ENCODE measurements at places on chromosomes 11 and 22.
A peak's percentile ranks its signal among the peaks of the same experiment; 100 is the strongest.

DNA sequence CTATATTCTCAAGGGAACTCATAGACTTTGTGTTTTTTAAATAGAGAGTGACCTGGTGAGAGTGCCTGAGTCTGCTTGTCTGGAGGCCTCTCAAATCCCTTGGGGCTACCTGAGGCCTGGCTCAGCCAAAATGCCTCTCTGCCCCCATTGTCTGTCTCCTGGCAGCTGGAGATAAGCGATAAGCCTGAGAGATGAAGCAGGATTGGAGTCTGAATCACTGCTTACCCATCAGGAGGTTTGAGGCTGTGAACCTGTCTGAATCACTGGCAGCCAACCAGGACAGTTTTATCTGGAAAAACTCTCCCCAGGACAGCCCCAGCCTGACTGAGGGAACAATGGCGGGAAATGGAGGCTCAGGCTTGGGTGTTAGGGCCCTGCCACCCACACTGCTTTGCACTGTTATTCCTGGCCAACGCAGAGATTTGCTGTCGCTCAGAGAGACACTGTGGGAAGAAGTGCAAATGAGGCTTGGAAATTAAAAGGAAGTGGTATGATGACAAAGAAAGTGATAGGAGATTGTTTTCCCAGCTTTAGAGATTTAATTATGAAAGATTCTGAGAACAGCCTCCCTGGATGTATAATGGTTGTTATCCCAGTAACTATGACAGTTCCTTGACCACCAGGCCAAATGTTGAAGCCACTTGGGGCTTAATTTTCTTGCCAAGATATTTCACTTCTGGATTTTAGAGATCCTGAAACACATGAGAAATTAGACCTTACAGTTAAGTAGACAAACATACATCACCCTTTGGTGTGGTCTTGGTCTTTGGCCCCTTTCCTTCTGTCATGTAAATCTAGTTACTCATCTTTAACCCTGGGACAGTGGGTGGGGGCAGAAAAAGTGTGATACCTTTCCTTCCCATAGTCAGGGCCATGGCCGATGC is 102.1 kb downstream of the RASSF10 start:
- no peak for DNase-seq

- no peak for DNase-seq
These were observed 20.4 kb downstream of the FBXO7 start for GRCh38 chr22:32494971-32495370.

- no peak for DNase-seq
These were observed 166.8 kb downstream of the NTM start for GRCh38 chr11:131537196-131537595.

DNA sequence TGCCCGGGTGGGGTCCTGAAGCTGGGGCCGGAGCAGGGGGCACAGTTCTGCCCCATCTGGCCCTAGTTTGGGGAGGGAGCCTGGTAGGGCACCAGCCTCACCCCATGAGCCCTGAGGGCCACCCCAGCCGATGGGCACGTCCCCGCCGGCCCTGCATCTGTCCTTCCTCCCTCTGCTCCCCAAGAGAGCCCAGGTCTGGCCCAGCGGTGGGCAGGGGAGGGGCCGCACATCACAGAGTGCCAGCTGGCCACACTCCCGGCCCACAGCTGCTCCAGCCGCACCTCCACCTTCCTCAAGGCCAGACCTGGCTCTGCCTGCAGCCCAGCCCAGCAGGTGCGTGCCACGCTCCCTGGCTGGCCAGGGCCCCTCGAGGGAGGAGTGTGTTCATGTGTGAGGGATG is 21.6 kb downstream of the BRSK2 start:
- no peak for DNase-seq

- DNase-seq = no peak
These were observed 1.9 kb upstream of the ROBO4 start for GRCh38 chr11:124899383-124900145.

DNA sequence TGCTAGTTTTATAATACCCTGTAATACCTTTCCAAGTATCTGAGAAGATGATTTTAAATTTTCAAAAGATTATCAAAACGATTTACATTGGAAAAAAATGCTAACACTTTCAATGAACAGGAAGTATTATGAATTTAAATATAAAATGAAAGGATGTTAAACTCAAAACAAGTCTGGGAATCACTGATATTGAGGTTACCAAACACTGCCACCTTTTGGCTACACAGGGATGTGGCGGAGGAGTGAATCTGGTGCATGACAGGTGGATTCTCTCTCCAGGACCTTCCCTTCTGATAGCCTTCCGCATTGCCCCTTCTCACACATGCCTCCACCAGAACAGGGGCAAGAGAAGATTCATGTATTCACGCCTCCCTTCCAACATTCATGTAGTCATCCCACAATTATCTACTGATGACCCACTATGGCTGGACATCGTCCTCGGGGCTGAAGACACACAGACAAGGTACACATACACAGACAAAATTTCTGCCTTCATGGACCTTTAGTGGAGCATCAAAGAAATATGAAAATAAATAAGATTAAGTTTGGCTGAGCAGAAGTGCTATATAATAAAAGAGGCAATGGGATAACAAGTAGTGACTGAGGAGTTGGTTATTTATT is 34.7 kb downstream of the ATG16L2 start:
- DNase-seq = peak; percentile 25

GRCh38 chr22:46969491-46969890 is 207.0 kb downstream of the TBC1D22A start:
- DNase-seq = no peak

DNA sequence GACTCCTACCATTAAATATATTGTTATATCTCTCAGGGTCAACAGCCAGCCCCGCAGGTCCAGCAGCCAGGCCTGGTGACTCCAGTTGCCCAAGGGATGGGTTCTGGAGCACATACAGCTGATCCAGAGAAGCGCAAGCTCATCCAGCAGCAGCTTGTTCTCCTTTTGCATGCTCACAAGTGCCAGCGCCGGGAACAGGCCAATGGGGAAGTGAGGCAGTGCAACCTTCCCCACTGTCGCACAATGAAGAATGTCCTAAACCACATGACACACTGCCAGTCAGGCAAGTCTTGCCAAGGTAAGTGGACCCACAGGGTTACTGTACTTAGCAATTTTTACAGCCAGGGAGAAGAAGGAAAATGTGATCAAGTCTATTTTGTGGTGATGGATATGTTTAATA is 35.1 kb downstream of the EP300 start:
- no peak for DNase-seq

GRCh38 chr11:24932110-24933000 is 435.5 kb downstream of the LUZP2 start:
- DNase-seq = no peak

- DNase-seq = no peak
These were observed 126.3 kb upstream of the ASPHD2 start for GRCh38 chr22:26302726-26303125.

GRCh38 chr11:134480136-134480712 is 68.2 kb upstream of the B3GAT1 start:
- DNase-seq = no peak

- DNase-seq = no peak
These were observed 58.9 kb upstream of the PAX6 start for GRCh38 chr11:31869986-31870385.

GRCh38 chr11:132605825-132606570 is 926.3 kb downstream of the OPCML start:
- DNase-seq = no peak

DNA sequence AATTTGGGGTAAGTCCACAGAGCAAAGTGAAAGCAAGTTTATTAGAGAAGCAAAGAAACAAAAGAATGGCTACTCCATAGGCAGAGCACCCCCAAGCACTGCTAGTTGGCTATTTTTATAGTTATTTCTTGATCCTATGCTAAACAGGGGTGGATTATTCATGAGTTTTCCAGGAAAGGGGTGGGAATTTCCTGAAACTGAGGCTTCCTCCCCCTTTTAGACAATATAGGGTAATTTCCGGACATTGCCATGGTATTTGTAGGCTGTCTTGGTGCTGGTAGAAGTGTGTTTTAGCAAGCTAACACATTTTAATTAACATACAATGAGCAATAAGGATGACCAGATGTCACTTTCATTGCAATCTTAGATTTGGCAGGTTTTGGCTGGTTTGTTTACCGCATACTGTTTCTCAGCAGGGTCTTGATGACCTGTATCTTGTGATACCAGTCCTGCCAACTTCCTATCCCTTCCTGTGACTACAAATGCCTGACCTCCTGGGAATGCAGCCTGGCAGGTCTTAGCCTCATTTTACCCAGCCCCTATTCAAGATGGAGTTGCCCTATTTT is 937 bp upstream of the C1QTNF6 start:
- DNase-seq = no peak

DNA sequence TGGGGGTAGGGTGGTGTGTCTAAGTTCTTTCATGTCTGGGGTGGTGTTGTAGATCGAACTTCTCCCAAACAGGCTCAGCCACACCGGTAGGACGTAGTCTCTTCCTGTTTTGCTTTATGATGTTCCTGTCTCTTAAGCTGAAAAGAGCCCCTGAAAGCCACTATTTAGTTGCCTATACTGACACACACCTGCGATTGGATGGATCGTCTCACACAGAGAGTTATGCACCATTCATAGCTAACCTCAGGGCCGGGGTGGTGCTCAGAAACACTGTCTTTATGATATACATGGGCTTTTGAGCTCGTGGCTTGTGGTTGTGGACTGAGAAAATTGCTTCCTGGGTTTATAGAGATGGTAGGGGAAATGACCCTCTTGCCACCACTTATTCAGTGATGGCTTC is 137.6 kb downstream of the TEAD1 start:
- no peak for DNase-seq

- DNase-seq = no peak
These were observed 52.2 kb downstream of the PRDM10 start for GRCh38 chr11:129950101-129951091.

DNA sequence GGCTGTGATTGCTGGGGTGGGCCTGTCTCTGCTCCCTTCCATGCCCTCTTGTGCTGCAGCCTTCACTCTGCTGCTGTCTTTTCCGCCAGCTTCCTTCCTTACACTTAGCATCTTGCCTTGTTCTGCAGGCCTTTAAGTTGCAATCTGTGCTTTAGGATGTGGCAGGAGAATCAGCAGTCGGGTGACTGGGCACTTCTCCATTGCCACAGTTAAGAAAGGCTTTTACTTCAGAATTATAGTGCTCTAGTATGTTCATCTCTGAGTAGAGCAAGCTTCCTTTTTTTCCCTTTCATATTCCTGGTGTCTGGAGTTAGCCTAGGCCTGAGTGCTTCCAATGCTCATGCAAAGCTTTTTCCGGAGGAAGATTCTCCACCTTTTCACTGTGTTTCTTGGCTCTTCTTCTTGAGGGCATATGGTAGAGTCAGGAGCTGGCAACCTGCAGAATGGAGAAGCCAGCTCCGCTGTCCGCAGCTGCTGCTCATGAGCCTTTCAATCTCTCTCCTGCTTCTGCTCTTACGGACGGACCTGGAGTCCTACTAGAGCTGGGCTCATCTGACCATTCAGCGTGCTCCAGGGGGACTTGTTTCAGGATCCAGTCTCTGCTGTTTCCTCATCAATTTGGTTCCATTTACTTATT is 20.2 kb downstream of the PPP6R2 start:
- no peak for DNase-seq

- no peak for DNase-seq
These were observed 602 bp upstream of the AQP11 start for GRCh38 chr11:77589181-77589520.

- no peak for DNase-seq
These were observed 1.2 kb downstream of the SLCO2B1 start for GRCh38 chr11:75152090-75152489.

- no peak for DNase-seq
These were observed 94.3 kb upstream of the BMAL1 start for GRCh38 chr11:13183094-13183825.

DNA sequence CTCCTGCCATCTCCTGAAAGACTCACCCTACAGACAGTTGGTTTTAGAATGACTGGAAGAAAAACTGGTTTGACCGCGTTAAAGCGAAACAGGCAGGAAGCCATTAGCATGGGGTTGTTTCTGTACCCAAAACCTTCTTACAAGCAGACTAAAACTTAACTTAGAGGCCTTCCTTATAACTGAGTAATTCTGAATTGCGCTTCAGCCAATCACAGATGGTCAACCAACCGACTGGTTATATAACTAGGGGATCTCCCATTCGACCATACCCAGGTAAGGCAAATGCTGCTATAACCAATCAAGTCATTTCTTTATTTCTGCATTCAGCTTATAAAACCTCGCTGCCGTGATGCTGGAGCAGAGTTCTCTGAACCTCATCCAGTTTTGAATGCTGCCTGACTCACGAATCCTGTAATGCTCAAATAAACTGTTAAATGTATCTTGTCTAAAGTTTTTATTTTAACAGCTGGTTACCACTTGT is 87.8 kb upstream of the DRD2 start:
- no peak for DNase-seq

DNA sequence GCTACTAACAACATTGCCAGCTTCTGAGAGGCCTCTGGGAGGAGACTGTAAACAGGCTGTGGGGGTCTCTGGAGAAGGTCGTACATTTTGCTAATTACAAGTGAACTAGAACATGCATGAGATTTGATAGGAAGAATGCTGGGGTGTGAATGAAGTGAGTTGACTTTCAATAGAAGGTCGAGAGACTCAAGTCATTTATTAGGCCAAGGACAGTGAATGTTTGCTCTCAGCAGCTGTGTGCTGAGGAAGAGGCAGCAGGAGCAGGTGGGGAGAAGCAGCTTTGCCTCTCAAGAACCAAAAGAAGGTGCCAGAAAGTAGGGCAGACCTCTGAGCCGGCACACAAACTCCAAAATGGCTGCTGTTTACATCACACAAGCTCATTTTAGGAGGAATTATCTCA is 91.7 kb downstream of the PIWIL4 start:
- no peak for DNase-seq

GRCh38 chr22:42443240-42444076 is 11.3 kb upstream of the NFAM1 start:
- DNase-seq = no peak

DNA sequence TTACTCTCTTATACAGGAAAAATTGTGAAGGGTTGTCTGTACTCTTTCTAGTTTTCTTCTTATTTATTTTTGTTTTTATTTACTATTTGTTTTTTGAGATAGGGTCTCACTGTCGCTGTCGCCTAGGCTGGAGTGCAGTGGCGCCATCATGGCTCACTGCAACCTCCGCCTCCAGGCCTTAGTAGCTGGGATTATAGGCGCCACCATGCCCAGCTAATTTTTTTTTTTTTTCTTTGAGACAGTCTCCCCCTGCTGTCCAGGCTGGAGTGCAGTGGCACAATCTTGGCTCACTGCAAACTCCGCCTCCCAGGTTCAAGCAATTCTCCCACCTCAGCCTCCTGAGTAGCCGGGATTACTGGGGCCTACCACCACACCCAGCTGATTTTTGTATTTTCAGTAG is 18.4 kb downstream of the CUL5 start:
- DNase-seq = no peak

- DNase-seq = peak; percentile 56
These were observed 1.0 kb upstream of the RELA start for GRCh38 chr11:65663639-65664200.

DNA sequence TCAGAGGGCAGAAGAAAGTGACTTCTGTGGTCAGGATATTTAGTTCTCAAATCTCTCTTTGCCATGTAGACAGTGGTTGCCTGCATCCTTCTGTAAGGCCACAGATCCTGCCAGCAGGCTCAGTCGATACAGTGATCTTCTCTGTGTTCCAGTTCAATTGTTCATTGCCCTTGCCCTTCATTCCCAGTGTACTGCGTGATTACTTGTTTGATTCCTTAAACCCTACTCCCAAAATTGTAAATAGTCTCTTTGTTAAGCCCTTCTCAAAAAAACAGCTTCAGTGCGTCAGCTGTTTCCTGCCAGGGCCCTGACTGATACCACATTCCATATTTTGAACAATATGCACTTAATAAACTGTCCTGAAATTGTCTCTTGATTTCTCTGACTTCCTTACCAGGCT is 9.3 kb upstream of the TYR start:
- no peak for DNase-seq

- DNase-seq = no peak
These were observed 20.0 kb downstream of the DAGLA start for GRCh38 chr11:61700212-61700611.

- DNase-seq = no peak
These were observed 3.5 kb downstream of the PDXP start for GRCh38 chr22:37662039-37662438.

Measured in stimulated activated CD4-positive, alpha-beta T cell treated with anti-CD3 and anti-CD28 coated beads, Interleukin-4, amount 100 ng/mL, for 1 hour (primary cell).